ENCODE measurements at places on chromosomes 1 and 21. TPM values are rescaled to one million over a fixed set of nuclear protein-coding genes. Genes with fewer than 3 reads are reported as not detected.

Gene STYXL2
- total RNA-seq = 16.1 TPM

Gene ZBTB21
- 11.9 TPM for total RNA-seq

Gene KCNJ9
- 0.12 TPM for total RNA-seq

Gene HOOK1
- total RNA-seq = 26.1 TPM

Gene TCHH
- 0.06 TPM for total RNA-seq

Gene MAEL
- total RNA-seq = 0.64 TPM

Gene RAP1GAP
- 20.5 TPM for total RNA-seq

Gene KANK4
- 38.6 TPM for total RNA-seq

Gene NUDT4B
- 9.4 TPM for total RNA-seq

Gene NIBAN1
- total RNA-seq = 16.3 TPM

Gene DYNLT4
- total RNA-seq = not detected

Gene HSD3B1
- total RNA-seq = not detected

Gene FOXE3
- total RNA-seq = not detected

Gene KCNJ6
- 0.47 TPM for total RNA-seq

Gene HEYL
- total RNA-seq = 12.1 TPM

Gene MMEL1
- 6.8 TPM for total RNA-seq

Gene GPR52
- 3.4 TPM for total RNA-seq

Gene ALX3
- not detected for total RNA-seq

Gene SERPINC1
- not detected for total RNA-seq

Gene CCDC18
- total RNA-seq = 10.3 TPM

Gene CHI3L1
- 10.3 TPM for total RNA-seq

Gene ZNF281
- total RNA-seq = 21.6 TPM

Gene S100A16
- total RNA-seq = 78.6 TPM

Gene GFI1
- 1.5 TPM for total RNA-seq
